ENCODE measurements at places on chromosomes 4 and X.

GRCh38 chr4:144450526-144450925, 195.4 kb upstream of the HHIP start:
- no peak for DNase-seq

GRCh38 chrX:148662014-148662413, 161.6 kb downstream of the AFF2 start:
- no peak for DNase-seq

GRCh38 chr4:74997948-74998729, 65.2 kb downstream of the PARM1 start:
- DNase-seq: no peak

GRCh38 chrX:37912777-37913176, 65.4 kb upstream of the DYNLT3 start:
- DNase-seq: no peak

- DNase-seq: no peak
Observed at GRCh38 chr4:185470501-185471195, 885 bp downstream of the CCDC110 start.

Data from AML-193 (cell line).